ENCODE measurements at places on chromosomes 7 and 10. TPM values are rescaled to one million over a fixed set of nuclear protein-coding genes. Genes with fewer than 3 reads are reported as not detected.

DNA sequence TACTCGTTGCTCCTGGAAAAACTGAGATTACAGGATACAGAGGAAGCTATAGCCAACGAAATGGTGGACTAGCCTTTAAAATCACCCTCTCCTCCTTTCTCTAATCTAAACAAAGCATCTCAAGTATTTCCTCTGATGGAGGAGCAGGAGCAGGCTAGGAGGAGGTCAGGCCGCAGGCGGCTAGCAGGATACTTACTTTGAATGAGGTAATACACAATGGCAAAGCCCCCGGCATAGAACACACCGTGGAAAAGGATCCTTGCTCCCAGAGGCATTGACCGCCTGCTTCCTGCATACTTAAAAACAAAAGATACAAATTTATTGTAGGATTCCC lies 64.4 kb downstream of the STK17A start:
- H3K27me3 ChIP-seq = no peaks in the 10 kb centered on the region
- H3K36me3 ChIP-seq = peaks cover 62% of the 10 kb centered on the region
- H3K4me1 ChIP-seq = peaks cover 93% of the 10 kb centered on the region
- no peak for DNase-seq
- H3K4me3 ChIP-seq = peak overlapping the region; percentile 57

- peaks cover 12% of the 10 kb centered on the region for H3K27me3 ChIP-seq
These were observed 316.5 kb upstream of the IMMP2L start for GRCh38 chr7:111878785-111879184.

The CRYGN gene
- total RNA-seq = 0.16 TPM

The ZNF503 gene
- 0.25 TPM for total RNA-seq

The VPS37D gene
- total RNA-seq = 0.87 TPM

Data from activated CD8-positive, alpha-beta T cell treated with anti-CD3 and anti-CD28 coated beads for 36 hours (primary cell).